ENCODE measurements at places on chromosomes 16 and 17. TPM values are rescaled to one million over a fixed set of nuclear protein-coding genes. Genes with fewer than 3 reads are reported as not detected.

FBXW10 gene
- total RNA-seq, result not detected

EVPLL gene
- not detected for total RNA-seq

AGRP gene
- not detected for total RNA-seq

OSBPL7 gene
- 11.5 TPM for total RNA-seq

WIPF2 gene
- 15.0 TPM for total RNA-seq

KRT12 gene
- total RNA-seq, result 1.9 TPM

KRT15 gene
- 0.34 TPM for total RNA-seq

TTLL6 gene
- not detected for total RNA-seq

- H3K27ac ChIP-seq, result no peak overlapping the region
- H3K4me1 ChIP-seq, result peaks cover 3% of the 10 kb centered on the region
- H3K36me3 ChIP-seq, result no peaks in the 10 kb centered on the region
- DNase-seq, result no peak
These were observed 15.3 kb upstream of the SMG1 start for GRCh38 chr16:18941471-18941870.

GRCh38 chr17:56130631-56131030, 22.6 kb upstream of the ANKFN1 start:
- no peak overlapping the region for H3K4me3 ChIP-seq
- H3K27ac ChIP-seq, result no peak overlapping the region
- DNase-seq, result no peak
- no peaks in the 10 kb centered on the region for H3K4me1 ChIP-seq

GRCh38 chr17:80212109-80212508, 8.0 kb downstream of the SGSH start:
- H3K36me3 ChIP-seq, result peaks cover 41% of the 10 kb centered on the region
- H3K4me1 ChIP-seq, result peaks cover 15% of the 10 kb centered on the region
- H3K27ac ChIP-seq, result no peak overlapping the region
- no peaks in the 10 kb centered on the region for H3K27me3 ChIP-seq
- DNase-seq, result no peak

GRCh38 chr17:9905078-9905415, at the start of gene RCVRN:
RCVRN (minus strand) TSS chr17:9905271; CDS start chr17:9905180, 91 bp downstream.
- H3K27ac ChIP-seq, result no peak within 1 kb of the TSS
- no peaks in the 10 kb centered on the region for H3K27me3 ChIP-seq
- no peaks in the 10 kb centered on the region for H3K4me1 ChIP-seq
- DNase-seq, result no peak

DNA sequence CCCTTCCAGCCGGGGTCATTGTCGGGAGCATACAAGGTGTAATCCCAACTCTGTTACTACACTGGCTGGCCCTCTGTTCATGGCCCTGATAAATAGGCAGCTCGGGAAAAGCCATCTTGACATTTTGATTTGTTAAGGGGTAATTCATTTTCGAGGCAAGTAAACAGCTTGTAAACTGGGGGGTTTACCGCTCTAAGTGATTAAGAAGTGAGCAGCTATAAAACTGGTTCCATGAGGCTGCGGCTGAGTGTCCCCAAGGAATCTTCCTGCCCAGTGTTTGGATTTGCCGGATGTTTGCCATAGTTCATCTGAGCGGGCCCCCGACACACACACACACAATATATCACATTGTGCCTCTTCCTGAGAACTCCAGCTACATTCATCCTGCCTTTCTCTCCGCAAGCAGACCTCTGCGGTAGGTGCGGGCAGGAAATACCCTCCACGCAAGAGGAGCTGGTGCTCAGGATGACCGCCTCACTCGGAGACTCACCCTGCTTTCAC, 92.2 kb downstream of the SOCS1 start:
- no peaks in the 10 kb centered on the region for H3K27me3 ChIP-seq
- H3K4me3 ChIP-seq, result no peak overlapping the region
- DNase-seq, result no peak
- no peak overlapping the region for H3K27ac ChIP-seq
- H3K36me3 ChIP-seq, result peaks cover 11% of the 10 kb centered on the region

DNA sequence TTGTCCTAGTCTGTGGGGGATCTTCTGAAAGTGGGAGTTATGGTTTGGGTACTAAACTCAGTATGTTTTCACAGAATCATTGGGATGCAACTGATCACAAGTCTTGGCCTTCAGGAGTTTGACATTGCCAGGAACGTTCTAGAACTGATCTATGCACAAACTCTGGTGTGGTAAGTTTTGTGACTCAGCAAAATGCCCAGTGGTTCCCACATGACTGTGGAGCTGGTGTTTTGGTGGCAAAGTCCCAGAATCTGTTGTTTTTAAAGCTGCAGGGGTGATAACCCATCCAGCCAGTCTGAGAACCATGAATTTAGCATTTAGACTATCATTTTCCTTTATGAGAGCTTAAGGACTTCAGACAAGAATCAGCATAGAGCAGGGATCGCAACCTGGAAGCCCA, 40.6 kb downstream of the GDE1 start:
- no peak overlapping the region for H3K27ac ChIP-seq
- no peaks in the 10 kb centered on the region for H3K36me3 ChIP-seq
- H3K27me3 ChIP-seq, result no peaks in the 10 kb centered on the region
- no peak for DNase-seq

GRCh38 chr17:77593081-77593480, 365.4 kb upstream of the TNRC6C start:
- peaks cover 61% of the 10 kb centered on the region for H3K27me3 ChIP-seq
- H3K36me3 ChIP-seq, result no peaks in the 10 kb centered on the region
- no peaks in the 10 kb centered on the region for H3K4me1 ChIP-seq
- no peak for DNase-seq

DNA sequence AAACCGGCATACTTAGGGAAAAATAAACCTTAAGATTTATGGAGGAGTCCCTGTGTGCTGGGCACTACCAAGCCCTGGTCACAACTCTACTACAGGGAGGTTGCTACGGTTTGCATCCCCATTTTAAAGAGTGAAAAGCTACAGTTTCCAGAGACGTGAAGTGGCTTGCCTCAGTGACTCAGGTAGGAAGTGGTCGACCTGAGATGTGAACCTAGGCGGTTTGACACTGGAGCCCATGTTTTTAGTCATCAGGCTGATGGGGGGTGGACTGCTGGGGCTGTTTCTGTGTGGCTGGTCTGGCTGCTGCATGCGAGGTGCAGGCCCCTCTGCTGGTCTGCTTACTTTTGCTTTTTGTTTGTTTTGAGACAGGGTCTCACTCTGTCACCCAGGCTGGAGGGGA, 6.6 kb downstream of the COX6A2 start:
- DNase-seq, result no peak
- no peaks in the 10 kb centered on the region for H3K4me1 ChIP-seq
- no peaks in the 10 kb centered on the region for H3K36me3 ChIP-seq
- no peak overlapping the region for H3K4me3 ChIP-seq
- no peak overlapping the region for H3K27ac ChIP-seq

DNA sequence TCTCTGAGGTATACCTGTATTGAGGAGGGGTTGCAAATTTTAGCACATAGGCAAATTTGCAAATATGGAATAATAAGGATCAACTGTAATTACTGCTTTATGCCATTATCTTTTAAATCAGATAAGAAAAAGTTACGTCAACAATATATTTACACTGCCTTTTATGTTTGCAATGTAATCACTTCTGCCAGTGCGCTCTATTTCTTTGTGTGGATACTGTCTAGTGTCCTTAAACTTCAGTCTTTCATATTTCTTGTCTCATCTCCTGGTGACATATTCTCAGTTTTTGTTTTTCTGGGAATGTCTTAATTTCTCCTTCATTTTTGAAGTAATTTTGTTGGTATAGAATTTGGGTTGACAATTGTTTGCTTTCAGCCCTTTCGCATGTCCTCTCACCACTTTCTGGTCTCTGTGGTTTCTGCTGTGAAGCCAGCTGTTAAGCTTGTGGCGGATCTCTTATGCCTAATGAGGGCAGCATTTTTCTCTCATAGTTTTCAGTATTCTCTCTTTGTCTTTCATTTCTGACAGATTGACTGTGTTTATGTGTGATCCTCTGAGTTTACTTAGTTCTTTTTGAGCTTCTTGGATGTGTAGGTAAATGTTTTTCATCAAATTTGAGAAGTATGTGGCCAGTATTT, 37.6 kb upstream of the ABCC11 start:
- no peak overlapping the region for H3K4me3 ChIP-seq
- H3K27me3 ChIP-seq, result no peaks in the 10 kb centered on the region

DNA sequence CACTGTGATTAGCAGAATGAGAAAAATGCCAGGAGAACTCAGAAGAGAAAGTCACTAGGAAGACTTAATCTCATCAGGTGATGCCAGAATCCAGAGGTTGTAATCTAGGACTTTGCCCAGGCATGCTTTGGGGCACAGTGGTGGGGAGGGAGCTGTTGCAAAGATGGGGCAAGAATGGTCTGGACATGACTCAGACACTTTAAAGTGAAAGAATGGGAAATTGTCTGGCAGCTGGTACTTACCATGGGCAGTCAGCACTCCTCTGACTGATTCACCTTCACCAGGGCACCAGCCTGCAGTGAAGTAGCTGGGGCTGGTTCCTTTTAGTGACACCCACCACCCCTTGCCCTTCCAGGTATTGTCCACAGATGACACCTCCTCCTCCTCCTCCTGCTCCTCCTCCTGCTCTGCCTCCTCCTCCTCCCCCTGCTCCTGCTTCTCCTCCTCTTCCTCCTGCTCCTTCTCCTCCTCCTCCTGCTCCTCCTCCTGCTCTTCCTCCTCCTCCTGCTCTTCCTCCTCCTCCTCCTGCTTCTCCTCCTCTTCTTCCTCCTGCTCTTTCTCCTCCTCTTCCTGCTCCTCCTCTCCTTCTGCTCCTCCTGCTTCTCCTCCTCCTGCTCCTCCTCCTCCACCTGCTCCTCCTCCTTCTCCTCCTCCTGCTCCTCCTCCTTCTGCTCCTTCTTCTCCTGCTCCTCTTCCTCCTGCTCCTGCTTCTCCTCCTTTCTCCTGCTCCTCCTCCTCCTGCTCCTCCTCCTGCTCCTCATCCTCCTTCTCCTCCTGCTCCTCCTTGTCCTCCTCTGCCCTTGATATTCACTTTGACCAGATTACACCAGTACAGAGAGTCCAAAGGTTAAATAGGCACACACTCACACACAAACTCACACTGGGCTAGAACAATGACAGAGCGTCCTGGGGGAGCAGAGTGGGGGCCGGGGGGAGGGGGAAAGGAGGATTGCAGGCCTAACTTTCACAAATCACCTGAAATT, at the start of gene CHD9NB:
Gene CHD9NB (minus strand): TSS at position 379 of the 983 bp plus-strand sequence. CDS start 8,739 bp downstream, outside the sequence.
- peaks cover 27% of the 10 kb centered on the region for H3K4me1 ChIP-seq
- no peaks in the 10 kb centered on the region for H3K27me3 ChIP-seq
- H3K36me3 ChIP-seq, result peaks cover 3% of the 10 kb centered on the region
- no peak for DNase-seq

DNA sequence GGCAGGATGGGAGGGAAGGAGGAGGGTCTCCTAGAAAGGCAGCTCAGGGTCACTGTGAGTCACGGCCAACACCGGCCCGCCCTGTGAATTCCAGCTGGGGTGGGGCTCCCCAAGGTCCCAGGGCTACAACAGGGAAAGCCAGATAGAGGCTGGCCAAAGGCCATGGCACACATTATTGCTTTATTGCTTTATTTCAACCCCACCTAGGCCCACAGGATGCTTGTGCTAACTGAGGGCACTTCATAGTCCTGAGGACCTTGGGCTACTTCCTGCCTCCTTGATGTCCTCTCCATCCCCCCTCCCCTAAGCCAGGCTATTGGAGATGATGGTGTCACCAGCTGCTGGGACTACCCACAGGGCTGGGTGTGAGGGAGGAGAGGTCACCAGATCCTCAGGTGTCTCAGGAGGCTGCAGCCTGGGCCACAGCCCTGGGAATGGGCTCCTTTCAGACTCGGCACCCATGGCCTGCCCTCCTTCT, 26.1 kb downstream of the LRRC75A start:
- H3K36me3 ChIP-seq, result peaks cover 4% of the 10 kb centered on the region
- no peak for DNase-seq
- H3K4me3 ChIP-seq, result no peak overlapping the region
- peaks cover 8% of the 10 kb centered on the region for H3K27me3 ChIP-seq
- H3K27ac ChIP-seq, result no peak overlapping the region
- H3K4me1 ChIP-seq, result no peaks in the 10 kb centered on the region
